Activated naive CD4-positive, alpha-beta T cell treated with anti-CD3 and anti-CD28 coated beads, Interleukin-2, amount 50 U/mL, for 72 hours (primary cell): ENCODE measurements at places on chromosomes 11 and 22.

- DNase-seq, result no peak
Observed at GRCh38 chr22:24232124-24232523, 12.8 kb downstream of the GGT5 start.

- no peak for DNase-seq
Observed at GRCh38 chr22:45788522-45788921, 116.9 kb downstream of the ATXN10 start.

- DNase-seq, result no peak
Observed at GRCh38 chr11:90753546-90753945, 530.7 kb upstream of the CHORDC1 start.

DNA sequence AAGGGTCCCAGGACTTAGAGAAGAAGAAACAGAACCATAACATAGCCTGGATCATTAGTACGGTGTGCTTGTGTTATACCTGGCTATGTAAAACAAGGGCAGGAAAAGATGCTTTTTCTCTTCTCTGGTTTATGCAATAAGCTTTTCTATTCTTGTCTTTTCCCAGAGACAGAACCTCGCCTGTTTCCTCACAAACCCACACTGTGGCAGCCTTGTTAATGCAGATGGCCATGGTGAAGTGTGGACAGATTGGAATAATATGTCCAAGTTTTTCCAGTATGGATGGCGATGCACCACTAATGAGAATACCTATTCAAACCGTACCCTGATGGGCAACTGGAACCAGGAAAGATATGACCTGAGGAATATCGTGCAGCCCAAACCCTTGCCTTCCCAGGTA lies 2.9 kb downstream of the CFAP68 start:
- no peak for DNase-seq

DNA sequence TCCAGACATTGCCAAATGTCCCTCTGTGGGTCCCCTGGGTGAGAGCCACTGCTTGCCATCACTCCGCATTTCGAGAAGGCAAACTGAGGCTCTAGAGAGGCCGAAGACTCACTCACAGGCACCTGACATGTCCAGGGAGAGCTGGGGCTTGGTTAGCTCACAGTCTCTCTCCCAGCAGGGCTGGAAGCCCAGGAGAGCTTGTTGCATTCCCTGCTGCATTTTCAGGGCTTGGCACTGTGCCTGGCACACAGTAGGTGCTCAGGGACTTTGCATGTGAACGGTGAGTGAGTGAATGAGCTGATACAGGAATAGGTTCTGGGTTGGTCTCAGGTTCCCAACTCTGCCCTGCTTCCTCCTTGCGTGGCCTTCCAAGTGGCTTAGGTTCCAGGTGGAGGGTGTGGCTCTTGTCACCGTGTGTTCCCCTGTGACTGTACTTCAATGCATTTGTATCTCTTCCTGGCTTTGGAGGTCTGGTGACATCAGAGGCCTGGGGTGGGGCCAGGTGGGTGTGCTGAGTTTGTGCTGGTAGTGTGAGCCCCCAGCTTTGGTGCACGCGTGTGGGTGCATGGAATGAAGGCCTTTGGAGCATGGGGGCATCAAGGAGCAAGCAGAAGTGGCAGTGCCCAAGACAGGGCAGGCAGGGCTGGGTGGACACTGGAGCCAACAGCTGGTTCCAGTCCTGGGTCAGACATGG lies 18.4 kb upstream of the SMIM38 start:
- DNase-seq, result no peak

DNA sequence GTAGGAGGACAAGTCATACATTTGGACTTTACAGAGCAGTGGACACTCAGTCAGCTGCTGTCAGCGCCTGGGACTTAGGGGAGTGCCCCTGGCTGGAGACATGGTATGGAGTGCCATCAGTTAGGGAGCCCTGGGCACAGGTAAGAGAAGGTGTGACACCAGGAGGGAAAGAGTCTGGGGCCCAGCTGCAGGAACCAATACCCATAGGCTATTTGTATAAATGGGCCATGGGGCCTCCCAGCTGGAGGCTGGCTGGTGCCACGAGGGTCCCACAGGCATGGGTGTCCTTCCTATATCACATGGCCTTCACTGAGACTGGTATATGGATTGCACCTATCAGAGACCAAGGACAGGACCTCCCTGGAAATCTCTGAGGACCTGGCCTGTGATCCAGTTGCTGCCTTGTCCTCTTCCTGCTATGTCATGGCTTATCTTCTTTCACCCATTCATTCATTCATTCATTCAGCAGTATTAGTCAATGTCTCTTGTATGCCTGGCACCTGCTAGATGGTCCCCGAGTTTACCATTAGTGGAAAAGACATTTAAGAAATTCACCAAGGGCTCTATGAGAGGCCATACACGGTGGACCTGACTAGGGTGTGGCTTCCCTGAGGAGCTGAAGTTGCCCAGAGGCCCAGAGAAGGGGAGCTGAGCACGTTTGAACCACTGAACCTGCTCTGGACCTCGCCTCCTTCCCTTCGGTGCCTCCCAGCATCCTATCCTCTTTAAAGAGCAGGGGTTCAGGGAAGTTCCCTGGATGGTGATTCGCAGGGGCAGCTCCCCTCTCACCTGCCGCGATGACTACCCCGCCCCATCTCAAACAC lies 850 bp upstream of the MIF start:
- DNase-seq, result no peak

DNA sequence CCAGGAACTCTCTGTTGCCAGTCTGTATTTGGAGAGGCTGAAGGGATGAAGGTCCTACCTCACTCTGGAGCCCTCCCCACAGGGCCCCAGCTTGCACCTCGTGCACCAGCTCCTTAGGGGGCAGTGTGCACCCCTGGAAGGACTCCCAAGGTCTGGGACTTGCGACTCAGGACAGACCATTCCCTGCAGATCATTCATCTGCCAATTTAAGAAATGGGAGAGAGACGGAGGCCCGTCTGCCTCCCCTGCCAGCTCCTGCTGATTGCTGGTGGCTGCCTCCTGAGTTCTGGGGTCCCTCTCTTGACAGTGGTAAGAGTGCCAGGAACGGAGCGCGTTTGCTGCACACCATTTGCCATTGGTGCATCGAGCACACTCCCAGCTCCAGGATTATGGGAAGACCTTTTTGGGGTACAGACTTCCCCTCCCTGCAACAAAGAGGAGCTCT lies 27.4 kb upstream of the MALAT1 start:
- no peak for DNase-seq

DNA sequence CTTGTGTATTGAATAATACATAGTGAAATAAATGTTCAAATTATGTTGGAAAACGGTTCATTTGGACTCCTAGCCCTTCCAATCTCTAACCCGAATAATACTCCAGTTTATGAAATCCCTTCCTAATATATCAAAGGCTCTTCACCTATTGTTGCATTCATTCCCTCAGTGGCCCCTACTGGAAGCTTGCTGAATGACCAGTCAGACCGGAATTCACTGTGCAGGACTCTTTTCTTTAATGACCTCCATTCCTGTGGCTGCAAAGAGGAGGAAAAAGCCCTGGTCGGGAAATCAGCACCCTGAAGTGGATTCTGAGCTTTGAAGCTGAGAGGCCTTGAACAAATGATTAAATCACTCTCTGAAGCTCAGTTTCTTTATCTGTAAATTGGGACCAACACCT lies 19.1 kb upstream of the RCN1 start:
- no peak for DNase-seq

DNA sequence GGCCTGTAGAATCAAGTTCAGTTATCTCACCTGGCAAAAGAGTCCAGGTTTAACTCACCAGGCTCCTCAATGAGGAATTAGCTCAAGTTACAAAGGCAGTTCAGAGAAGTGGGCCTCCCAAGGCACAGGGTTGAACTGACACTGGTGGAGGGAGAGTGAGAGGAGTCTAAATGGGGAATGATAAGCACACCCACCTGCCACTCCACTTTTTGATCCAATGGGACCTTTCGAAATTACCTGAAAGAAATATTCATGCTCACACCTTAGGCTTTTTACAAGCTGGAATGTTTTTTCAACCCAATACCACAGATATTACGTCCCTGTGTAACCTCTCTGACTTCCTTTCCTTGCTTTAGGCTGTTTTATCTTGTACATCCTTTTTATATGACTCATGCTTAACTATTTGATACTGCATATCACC lies 642.7 kb upstream of the TENM4 start:
- no peak for DNase-seq

DNA sequence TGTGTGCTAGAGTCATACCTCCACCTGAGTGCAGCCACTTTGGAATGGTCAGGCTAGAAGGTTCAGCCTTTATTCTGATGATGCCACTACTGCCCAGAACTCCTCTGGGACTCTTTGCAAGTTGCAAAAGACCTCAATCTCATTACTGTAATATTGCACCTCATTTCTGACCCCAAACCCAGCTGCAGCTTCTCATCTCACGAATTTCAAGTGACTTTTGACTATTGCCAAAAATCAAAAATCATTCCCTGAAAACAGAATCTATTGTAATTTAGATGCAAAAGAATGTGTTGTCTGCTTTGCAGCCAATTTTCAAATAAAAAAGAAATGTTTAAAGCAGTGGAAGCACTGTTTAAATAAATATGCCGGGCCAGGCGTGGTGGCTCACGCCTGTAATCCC lies 25.2 kb downstream of the GVQW3 start:
- DNase-seq, result no peak

DNA sequence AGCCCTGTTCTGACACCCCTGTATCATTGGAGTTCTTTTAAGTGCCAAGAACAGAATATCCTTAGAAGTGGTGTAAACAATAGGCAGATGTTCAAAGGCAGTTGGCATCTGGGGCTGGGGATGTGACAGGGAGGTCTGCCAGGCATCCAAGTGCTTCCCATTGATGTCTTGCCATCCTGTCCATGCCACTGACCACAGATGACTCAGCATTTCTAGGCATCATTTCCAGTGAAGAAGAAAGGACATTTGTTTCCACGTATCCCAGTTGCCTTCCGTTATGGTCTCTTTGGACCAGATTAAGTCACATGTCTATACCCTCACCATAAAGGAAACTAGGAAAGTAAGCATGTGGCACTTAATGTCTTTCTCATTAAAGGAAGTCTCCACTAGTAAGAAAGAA lies 76.7 kb upstream of the BARX2 start:
- no peak for DNase-seq

DNA sequence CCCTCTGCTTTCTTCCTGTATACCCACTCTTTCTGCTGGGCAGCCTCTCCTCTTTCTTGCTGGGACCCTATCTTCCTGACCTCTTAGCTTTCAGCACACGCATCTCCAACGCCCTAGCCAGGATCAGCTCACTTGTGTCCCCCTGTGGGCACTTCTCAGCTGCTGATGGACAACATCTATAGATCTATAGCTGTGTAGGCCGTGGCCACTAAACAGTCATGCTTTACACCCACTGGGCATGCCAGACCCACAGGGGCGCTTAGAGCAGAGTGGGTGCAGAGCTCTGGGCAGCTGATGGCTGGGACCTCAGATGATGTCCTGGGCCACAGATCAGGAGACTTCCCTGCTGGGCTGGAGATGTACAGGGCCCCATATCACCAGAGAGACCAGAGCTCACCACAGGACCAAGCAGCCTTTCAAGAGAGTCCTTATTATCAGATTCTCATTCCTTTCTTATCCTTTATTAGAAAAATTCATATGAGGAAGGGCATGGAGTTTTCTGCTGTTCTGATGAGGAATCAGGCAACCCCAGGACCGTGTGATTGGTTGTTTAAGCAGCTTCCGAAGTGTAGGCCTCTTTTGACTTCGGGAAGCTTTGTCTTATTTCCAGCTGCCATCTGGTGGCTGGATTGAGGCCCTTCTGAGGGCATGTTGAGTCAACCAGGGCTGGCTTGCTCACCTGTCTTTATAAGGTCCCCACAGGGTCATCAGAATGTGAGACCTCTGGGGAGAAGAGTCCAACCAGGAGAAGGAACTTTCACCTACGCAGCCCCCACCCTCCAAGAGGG lies 60.5 kb downstream of the OSBP2 start:
- DNase-seq, result peak; percentile 58

- DNase-seq, result no peak
Observed at GRCh38 chr11:34161812-34162492, 56.5 kb downstream of the NAT10 start.

GRCh38 chr11:45343444-45343843 lies 57.3 kb upstream of the SYT13 start:
- DNase-seq, result no peak
